HS-27A (cell line): ENCODE measurements at places on chromosomes 16 and 17.

DNA sequence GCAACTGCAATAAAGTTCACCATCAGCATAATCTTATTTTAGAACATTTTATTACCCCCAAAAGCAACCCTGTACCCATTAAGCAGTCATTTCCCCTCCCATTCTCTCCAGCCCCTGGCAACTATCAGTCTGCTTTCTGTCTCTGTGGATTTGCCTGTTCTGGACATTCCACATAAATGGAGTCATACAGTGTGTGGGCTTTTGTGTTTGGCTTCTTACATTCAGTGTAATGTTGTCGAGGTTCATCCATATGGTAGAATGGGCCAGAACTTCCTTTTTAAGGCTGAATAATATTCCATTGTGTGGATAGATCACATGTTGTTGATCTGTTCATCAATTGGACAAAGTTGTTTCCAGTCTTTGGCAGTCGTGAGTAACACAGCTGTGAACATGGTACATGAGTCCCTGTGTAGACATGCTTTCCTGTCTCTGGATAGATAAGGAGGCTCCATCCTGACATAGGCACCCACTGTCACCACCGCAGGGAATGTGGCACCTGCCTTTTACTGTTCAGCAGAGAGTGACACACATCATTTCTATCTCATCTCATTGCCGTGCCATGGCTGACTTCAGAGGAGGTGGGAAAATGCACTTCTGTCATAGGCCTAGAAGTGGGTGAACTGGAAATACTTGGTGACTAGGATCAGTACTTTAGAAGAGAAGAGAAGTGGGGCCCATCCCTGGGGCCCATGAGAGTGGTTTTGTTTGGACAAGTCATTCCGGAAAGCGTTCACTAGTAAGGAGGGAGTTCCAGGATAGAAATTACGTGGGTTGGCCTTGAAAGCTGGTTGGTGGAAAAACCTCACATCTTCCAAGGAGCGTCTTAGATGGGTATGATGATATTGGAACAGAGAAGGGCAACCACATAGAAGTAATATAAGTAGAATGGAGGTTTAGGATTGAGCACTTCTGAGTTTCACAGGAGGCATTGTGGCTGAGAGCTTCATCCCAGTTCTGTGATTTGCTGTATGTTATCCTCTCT, 25.8 kb downstream of the EPN2 start:
- no peak for DNase-seq

GRCh38 chr17:65604070-65604469, 42.6 kb upstream of the AXIN2 start:
- DNase-seq: no peak

DNA sequence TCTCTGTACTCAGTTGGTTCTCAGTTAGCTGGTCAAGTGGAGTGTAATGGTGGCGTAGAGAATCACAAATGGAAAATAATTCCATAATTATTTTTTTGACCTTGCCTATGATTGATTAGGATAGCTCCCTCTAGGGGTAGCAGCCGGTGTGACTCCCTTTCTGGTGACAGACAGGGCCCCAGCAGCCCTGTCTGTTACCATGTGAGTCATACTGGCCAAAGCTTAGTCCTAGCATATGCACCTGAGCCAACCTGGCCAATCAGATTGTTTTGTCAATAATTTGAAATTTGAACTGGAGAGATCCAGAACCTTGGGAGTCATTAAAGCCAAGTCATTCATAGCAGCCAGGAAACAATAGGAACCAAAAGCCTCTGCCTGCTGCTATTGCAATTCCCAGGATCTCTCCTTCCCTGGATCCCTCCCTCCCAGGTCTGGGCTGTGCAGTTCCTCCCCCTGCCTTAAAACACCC, 5.6 kb downstream of the PNPO start:
- DNase-seq: peak; percentile 82

- DNase-seq: no peak
These were observed 58.2 kb downstream of the CYLD start for GRCh38 chr16:50800074-50800473.
